ENCODE measurements at places on chromosomes 6 and 20.

GRCh38 chr6:54267798-54268197, 40.4 kb upstream of the TINAG start:
- DNase-seq, result no peak

DNA sequence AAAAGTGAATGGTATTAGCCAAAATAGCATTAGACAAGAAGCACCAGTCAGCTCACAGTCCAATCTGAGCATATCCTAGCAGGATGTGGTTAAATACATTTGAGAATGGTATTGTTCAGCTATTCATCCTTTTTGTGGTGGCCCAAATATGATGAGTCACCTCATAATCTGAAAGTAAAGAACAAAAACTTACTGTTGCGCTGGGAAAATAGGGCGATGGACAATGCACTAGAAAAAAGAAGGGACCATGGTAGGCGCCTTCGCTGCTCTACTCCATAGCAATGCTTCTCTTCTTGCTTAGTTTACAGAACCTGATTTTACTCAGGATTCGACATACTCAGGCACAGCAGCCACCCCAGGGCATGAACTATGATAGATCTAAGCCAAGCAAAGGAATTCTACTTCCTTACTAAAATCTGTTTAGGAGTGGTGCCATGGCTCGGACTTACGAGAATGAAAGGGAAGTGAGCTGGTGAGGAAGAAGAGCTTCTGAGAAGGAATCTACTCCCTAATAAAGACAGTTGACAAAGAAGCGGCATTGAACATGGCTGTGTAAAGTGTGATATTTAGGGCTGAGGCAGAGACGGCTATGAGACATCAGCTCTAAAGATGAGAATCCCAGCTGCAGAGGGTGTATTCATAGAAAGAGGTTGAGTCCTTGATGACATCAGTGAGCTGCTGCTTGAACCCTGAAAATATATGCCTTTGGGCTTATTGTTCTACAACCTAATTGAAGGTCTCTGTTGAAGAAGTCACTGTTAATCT, 16.6 kb upstream of the FBXO9 start:
- DNase-seq, result no peak

DNA sequence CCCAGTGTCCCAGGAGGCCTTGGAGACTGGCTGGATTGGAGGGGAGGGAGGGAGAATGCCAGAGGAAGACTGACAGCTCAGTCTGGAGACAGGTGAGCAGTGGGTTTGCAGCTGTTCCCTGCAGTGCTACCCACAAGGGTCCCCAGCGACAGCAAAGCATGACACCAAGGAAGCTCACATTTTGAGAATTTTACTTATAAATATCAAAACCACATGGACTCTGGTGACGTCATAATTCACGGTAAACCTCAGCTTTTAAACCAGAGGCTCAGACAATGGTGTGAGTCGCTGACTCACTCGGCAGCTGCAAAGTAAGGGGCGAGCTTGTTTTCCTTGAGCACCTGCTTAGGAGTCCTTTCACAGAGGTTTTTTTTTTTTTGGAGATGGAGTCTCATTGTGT, 65.2 kb downstream of the THBS2 start:
- peak; percentile 74 for DNase-seq

DNA sequence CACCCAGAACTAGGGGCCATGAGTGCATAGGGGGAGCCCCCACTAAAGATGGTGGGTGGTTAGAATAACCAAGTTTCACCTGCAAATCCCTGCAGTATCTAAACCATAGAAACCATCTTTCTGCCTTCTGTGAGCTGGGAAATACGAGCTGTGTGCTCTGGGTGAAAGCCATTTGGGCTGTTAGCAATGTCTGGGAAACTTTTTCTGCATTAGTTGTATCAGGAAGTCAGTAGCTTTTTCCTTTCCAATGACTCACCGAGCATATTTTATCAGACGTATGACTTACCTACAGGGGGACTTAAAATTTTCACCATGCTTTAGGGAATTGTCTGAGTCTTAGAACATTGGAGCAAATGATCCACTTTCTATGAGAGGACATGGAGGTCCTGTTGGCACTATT, 584.0 kb downstream of the QKI start:
- DNase-seq, result no peak

DNA sequence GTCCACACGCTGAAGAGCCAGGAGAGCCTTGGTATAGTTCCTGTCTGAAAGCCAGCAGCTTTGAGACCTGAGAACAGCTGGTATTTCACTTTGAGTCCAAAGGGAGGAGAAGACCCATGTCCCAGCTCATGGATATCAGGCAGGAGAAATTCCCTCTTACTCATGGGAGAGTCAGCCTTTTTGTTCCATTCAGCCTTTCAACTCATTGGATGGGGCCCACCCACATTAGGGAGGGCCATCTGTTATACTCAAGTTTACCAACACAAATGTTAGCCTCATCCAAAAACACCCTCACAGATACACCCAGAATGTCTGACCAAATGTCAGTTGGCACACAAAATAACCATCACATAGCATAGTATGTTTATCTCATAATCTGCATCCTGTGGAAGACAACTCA, 80.1 kb downstream of the GMDS start:
- DNase-seq, result no peak

DNA sequence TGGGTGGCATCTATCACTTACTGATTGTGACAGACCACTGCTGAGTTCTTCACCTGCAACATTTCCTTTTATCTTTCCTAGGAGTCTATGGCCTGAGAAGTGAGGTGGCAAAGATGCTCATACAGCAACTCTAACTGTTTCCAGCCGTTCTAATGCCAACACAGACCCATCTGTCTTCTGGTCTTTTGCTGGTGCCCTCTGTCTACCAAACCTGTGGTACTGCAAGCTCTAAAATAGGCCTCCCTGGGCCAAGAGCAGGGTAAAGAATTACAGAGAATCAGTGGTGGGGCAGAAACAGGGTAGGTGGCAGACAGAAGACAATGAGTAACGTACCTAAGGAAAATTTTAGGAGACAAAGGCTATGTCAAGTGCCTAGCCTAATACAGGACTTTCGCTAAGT, 611.0 kb upstream of the FLRT3 start:
- no peak for DNase-seq

- no peak for DNase-seq
Observed at GRCh38 chr6:130161683-130162404, 60.9 kb downstream of the SAMD3 start.

DNA sequence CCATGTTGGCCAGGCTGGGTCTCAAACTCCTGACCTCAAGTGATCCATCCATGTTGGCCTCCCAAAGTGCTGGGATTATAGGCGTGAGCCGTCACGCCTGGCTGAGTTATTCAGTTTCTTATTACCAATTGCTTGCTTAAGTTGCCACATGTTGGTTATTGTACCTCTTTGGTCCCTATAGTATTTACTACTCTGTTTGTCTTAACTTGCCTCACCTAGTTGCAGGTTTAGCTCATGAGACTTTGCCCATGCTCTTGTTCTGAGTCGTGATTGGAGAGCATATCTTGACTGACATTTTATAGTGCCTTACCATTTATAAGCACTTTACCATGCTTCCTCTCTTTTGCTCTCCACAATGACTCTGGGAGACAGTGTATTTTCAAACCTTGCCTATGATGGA, 134.2 kb upstream of the HDGFL1 start:
- no peak for DNase-seq

DNA sequence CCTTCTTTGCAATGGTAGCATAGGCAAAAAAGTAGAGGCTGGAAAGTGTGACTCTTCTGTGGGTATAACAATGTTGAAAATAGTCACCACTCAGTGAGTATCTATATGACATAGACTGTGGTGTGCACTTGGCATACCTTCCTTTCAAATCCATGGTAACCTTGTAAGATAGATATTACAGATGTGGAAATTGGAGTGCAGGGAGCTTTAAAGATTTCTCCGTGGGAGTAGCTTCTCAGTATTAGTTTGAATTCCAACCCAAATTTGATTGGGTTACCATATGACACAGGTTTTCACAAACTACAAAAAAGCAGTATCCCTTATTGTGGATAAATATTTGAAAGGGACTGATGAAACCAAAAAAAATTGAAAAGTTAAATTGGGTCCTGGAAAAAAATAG, 163.8 kb downstream of the CLVS2 start:
- no peak for DNase-seq

GRCh38 chr20:39036851-39037250, 74.7 kb downstream of the DHX35 start:
- no peak for DNase-seq

DNA sequence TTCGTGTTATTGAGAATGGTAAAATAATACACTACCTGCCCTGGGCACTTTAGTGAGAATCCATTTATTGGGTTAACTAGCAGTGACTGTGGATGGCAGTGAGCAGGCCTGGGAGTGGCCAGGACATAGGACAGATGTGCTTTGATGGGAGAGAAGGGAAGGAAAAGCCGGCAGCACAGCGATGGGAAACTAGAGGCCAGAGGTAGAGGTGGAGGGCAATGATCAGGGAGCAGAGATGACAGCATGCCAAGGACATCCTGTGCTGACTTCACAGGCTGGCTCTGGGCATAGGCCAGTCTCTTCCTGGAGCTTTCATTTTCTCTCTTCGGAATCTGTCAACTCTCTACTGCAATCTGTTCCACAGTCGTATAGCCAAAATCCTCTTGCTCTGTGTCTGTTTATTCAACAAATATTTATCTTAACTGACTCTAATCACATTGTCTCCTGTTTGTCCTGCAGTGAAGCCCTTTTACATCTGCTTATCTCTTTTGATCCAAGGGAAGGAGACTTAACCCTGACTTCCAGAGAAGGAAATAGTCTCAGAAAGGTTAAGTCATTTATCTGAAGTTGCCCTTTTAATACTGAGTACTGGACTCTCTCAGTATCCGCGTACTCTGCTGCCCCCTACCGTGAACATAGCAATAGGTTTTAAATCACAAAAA, 18.4 kb upstream of the MMP24 start:
- peak; percentile 49 for DNase-seq

DNA sequence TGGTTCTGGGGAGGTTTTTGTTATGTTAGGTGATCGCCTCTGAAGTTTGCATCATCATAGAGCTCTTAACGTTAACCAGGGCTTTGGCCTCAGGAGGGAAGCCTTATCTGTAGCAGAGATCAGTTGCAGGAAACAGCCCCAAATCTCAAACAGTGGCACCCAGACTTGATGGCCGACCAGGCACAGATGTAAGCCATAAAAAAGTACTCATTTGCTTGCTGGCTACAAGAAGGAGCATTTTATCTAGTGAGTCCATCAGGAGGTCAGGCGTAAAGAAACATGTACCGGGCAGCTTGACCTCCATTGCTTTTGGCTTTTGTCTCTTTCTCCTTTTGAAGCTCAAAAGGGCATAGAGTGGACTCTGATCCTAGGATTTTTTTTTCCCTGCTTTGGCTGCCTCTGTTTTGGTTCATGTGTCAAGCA, 122.3 kb downstream of the CCDC170 start:
- no peak for DNase-seq

DNA sequence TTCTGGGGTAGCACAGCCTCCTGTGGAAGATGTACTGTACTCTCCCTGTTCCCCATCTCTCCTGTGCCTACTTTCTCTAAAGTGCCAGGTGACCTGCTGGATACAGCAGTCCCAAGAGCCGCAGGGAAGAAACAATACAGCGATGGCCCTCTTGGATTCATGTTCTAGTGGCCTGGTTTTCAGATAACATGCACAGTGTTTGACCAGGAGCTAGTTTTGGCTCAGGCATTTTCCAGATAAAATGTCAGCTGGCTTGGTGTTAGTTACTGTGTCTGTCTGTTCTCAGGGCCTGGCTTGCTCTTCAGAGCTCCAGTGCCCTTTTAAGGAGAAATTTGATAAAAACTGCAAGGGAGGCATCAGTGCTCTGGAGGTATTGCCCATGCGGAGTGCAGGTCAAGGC, 41.3 kb downstream of the GABRR2 start:
- no peak for DNase-seq

GRCh38 chr6:51901766-51902764, 185.3 kb downstream of the PKHD1 start:
- no peak for DNase-seq

DNA sequence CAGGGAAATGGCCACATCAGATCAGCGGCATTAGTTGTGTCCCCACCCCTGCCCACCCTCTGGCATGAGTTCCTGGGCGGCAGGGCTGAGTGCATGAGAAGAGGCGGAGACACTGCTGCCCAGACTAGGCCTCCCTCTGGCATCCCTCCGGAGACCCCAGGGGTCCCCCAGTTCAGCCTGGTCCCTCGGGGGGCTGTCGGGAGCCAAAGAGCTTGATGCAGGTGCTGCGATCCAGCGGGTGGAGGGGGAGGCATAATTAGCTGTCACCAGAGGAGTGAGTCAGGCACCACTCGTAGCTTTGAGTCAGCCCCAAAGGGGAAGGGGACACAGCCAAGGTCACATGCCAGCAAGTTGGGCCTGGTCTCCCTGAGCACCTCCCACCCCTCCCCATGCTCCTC, 34.5 kb downstream of the DLGAP4 start:
- DNase-seq, result no peak

DNA sequence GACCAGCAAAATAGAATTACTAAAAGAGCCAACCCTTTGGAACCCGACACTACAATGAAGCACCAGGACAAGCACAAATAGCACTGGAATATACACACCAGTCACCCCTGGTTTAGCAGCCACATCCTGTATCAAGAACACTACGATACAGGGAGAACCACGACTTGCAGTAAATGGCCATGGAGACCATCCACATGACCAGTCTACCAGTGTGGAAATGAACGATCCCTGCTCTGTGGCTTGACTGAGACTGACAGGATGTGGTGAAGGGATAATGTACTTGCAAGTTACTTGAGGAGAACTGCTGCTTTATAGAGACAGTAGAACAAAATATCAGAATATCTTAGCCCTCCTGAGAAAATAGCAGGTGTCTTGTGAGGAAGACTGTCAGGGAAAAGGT, 169.6 kb downstream of the COL9A1 start:
- DNase-seq, result no peak

DNA sequence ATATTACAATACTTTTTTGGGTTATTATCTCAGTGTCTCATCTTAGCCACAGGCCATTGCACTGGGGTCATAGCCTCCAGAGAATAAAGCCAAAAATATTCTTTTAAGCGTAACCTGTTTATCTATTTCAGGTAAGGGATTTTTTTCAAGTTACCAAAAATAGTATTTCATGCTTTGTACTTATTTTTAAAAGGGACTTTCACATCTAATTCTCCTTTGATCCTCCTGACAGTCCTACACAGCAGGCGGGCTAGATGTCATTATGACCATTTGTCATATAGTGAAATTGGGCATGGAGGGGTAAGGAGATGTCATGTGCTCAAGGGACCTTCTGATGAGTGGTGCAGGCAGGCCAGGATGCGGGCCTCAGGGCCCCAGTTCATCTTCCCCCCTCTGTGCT, 68.9 kb downstream of the TBC1D7 start:
- DNase-seq, result no peak

DNA sequence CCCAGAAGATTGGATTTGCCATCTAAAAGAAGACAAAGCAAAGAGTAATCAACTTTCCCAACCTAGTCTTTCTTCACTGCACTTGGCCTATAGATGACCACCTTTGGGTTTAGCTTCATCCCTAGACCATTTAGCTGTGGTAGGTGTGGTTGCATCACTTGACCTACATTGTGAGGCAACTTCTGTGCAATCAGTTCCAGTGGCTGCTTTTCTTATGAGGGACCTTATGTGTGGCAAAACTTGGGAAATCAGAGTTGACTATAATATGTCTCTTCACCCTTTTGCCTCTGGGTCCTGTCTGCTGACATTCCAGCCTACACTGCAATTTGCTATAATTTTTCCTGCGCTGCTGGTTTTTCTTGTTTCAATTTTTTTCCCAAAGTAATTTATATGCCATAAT, 55.2 kb downstream of the PRDM13 start:
- no peak for DNase-seq
